Right ventricle myocardium superior (tissue), 1 donor: ENCODE measurements at places on chromosomes 3 and 15.

DNA sequence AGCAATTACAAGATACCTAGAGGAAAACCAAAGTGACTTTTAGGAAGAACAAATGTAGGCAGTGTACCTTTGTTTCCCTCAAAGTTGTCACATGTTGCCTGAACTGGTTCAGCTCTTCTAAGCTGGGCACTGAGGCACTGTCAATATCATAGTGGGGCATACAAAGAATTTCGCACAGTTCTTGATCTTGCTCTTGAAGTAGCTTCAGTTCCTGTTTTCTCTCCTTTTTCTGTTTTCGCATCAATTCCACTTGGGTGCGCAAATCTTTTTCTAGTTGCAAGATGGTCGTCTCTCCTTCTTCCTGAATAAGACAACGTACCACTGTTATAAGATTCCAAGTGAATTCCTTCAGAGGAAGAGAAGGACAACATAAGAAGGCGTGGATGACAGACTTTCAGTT is 12.7 kb downstream of the PRC1 start:
- no peak for DNase-seq

DNA sequence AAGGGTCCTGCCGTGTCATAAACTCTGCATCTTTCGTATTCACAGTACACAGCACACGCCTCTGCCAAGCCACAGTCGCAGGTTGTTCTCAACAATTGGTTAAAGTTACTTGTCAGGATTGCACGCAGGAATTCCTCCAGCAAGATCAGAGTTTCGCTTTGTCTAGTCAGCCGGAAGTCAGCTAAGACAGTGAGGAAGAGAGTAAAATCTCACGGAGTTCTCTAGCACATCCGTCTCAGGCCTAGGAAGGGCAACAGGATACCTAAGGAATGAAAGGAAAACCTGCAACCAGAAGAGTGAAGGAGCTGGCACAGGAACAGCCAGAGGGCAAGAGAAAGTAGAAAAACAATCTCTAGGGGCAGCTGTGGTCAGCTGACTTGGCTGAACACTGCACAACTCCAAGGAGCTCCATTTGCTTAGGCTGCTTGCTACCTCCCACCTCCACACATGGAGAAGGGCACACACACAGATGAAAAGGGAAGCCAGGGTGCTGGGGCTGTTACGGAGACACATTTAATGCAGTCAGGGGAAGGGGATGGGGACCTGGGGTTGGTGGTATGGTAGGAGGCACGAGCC is 23.7 kb downstream of the RORA start:
- DNase-seq: no peak

DNA sequence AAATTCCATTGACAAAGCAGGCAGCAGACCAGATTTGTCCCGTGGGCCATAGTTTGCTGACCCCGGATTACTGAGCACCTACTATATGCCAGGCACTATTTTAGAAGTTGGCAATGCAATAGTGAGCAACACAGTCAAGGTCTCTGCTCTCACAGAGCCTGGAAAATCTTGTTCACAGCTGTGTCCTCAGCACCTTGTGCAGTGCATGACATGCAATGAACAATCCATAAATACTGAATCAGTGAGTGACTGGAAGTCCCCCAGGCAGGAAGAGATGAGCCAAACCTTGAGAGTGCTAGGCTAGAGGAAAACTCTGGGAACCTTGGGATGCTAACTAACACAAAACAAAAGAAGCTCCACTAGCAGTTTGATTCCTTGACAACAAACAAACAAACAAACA is 14.4 kb downstream of the TM4SF1 start:
- no peak for DNase-seq

- DNase-seq: no peak
Measured at GRCh38 chr15:99101501-99101900, 3.4 kb upstream of the SYNM start.

GRCh38 chr15:71052356-71052755 is 62.9 kb upstream of the THSD4 start:
- no peak for DNase-seq

DNA sequence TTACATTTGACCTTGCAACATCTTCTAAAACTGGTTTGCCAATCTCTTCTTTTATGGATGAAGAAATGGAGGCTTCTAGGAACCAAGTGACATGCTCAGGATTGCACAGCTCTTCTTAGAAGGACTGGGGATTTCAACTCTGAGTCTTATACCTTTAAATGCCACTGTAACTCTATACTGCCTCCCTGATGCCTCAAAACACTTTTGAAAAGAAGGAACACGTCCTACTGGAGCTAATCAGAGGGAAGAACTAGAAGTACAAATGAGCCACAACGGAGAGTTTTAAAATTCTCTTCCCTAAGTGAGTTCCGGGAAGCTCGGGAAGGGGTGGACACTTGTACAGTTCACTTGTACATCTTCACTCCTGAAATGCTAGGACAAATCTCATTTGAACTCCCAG is 949 bp upstream of the MITF start:
- DNase-seq: no peak

GRCh38 chr15:69472562-69472961 is 19.9 kb downstream of the RPLP1 start:
- no peak for DNase-seq

- DNase-seq: no peak
Measured at GRCh38 chr3:64813326-64813725, 125.5 kb upstream of the ADAMTS9 start.

- no peak for DNase-seq
Measured at GRCh38 chr3:132283440-132283839, 33.8 kb upstream of the ACP3 start.

DNA sequence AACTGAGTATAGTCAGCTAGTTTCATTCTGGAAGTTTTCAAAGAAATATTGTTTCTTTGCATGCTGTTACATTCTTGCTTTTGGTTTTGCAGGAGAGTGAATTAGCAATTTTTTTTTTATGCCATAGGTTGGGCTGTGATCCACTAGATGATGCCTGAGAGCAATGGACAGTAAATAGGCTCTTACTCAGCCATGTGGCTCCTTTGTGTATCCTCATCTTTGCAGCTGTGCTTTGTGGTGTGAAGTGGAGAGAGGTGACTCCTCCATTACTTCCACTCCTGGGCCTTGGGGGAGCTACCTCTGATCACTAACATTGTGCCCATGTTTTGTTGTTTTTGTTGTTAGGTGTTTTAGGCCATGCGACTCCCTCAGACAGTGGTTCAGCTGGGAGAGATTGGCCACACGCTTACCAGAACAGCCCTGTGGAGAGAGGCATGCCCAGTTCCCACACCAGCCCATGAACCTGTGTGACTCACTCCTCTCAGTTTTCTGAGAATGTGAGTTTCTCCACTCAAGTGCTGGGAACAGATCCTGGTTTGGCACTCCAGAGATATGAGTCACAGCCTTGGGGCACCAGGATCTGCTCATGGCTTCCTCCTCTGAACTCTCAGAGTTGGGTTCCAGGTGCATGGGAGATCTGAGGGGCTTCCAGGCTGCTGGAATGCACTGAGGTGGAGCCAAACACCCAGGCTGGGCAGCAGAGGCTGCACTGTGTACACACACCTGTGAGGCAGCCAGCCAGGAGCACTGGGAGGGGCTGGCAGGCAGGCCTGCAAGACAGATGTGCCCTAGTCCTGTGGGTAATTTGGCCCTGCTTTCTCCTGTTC is 785.3 kb downstream of the ROBO2 start:
- DNase-seq: no peak

- DNase-seq: no peak
Measured at GRCh38 chr3:85821130-85821756, 862.5 kb downstream of the CADM2 start.

DNA sequence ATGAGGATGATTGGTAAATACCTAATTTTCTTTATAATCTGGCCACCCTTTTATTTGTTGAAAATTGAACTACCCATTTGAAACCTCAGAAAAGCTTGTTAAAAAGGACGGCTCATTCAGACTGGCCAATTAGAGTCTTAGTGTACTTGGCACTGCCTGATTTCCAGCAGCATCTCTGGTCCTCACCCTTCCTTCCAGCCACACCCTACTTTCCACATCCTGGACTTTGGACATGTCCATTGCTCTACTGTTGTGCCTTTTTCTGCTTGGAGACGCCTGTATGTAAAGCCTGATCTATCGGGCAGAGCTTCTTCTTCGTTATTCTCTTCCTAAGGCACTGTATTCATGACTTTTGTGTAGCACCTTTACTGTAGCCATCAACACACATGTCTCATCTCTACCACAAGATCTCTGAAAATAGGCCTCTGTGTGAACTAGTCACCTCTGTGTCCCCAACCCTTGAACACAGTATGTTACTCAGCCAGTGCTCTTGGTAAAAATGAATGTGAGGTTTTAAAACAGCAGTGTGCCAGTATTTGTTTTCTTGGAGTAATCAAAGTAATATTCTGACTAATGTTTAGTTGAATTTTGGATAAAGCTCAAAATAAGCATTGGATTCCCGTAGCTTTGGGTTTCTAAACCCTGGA is 6.8 kb downstream of the RBM5 start:
- DNase-seq: no peak

DNA sequence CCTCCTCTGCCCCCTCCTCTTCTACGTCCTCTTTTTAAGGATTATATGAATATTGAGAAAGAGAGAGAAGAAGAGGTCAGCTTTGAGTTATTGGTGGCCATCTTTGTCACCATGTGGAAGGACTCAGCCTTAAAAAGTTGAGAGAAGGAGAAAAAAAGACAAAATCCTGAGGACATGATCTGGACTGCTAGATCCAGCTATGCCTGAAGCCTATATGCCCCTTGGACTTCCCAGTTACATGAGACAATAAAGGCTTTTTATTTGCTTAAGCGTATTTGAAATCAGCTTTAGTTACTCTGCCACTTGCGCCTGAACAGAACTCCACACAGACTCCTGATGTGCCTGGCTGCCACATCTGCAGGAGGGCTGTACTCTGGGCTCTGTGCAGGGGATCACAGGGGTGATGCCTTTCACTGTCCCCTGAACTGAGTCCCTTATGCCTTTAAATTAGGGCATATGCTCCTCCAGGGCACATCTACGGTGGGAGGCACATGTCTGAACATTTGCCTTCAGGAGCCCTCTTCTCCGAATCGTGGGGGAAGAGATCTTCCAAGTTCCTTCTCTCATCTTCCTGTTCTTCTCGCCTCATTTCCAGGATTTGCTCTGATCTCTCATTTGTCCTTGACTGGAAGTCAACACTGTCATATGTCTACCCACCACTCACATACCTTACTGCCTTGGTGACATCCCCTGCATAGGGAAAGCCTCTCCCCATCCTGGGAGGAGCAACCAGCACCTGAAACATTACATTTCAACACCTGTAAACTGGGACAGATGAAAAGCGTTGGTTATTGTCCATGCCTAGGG is 14.0 kb upstream of the PLA2G4E start:
- no peak for DNase-seq

DNA sequence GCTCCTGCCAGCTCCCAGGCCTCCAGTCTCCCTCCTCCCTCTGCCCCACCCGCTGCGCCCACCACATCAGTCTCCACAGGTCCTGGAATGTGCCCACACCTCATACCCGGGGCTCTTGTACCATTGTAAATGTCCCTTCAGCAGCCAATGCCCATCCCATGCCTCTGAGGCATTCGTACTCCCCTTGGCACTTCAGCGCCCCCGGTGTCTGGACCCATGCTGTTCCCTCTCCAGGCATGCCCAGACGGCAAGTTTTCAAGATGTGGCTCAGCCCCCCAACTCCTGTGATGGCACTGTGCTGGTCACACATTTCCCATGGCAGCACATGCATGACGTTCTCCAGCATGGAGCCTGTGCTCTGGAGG is 13.3 kb downstream of the PLXND1 start:
- no peak for DNase-seq

DNA sequence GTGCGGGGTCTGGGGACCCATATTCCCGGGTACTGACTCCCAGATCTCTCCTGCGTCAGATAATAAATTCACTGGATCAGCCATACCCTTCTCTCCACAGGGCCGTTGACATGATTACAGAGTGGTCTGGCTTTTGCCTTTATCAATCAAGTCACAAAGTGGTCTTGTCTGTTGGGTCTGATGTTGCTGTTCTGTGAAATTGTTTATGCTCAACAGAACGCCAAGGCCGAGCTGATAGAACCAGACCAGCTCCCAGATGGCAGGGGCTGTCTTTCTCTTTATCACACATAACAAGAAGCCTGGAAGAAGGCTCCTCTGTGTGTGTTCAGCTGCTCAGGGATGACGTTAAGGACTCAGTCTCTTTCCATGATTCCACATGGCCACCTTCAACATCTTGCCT is 751 bp upstream of the DCLK3 start:
- DNase-seq: no peak

DNA sequence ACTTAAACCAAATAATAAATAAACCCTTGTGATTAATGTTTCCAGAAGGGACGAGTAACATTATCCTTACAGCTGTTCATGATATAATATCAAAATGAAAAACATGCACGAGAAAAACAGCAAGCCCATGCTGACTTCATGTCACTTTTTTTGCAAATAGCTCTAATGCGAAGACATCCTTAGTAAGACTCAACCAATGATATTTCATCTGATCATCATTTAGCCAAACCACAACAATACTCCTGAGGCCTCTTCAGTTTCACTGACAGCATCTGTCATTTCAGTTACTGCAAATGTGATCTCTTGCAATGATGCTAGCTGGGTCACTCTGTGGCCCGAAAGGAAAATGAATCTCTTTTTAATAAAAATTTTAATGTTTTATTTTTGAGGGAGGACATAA is 74.0 kb downstream of the POLR2M start:
- DNase-seq: no peak

GRCh38 chr3:170889630-170890029 is 18.8 kb downstream of the EIF5A2 start:
- no peak for DNase-seq

GRCh38 chr3:185986198-185986777 is 48.5 kb upstream of the TRA2B start:
- no peak for DNase-seq

- no peak for DNase-seq
Measured at GRCh38 chr3:44067431-44067830, 174.3 kb upstream of the TOPAZ1 start.

GRCh38 chr15:60035344-60035743 is 31.2 kb downstream of the FOXB1 start:
- DNase-seq: no peak
